Activated CD4-positive, alpha-beta T cell treated with anti-CD3 and anti-CD28 coated beads, Interleukin-10, Interleukin-2, amounts not matched to agents 100 ng/mL and 50 ng/mL, durations not matched to agents 16 hours and 8 hours (primary cell): ENCODE measurements at places on chromosomes 16 and 17.

DNA sequence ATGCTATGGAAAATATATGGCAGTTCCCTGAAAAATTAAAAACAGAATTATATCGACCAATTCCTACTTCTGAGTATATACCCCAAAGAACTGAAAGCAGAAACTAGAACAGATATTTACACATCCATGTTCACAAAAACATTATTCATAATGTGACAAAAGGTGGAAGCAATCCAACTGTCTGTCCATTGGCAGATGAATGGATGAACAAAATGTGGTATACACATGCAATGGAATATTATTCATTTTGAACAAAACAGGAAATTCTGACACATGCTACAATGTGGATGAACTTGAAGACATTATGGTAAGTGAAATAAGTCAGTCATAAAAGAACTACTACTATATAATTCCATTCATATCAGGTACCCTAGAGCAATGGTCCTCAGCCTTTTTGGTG is 263.5 kb upstream of the AXIN2 start:
- DNase-seq, result no peak

DNA sequence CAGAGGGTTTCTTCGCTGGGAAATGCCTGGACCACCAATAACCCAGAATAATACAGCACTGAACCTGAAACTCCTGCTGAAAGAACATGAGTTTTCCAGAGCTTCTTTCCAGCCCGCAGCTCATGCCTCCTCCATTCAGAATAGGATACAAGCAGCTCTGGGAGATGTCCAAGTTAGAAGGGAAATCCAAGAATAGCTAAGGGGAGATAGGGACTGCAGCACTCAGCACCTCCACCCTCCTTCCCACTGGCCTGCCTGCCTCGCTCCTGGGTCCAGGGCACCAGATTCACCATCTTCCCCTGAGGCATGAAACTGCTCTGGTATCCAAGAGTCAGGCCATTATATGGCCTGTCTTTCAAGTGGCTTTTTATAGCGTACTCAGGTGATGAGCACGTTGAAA is 4.1 kb downstream of the KRT31 start:
- no peak for DNase-seq

DNA sequence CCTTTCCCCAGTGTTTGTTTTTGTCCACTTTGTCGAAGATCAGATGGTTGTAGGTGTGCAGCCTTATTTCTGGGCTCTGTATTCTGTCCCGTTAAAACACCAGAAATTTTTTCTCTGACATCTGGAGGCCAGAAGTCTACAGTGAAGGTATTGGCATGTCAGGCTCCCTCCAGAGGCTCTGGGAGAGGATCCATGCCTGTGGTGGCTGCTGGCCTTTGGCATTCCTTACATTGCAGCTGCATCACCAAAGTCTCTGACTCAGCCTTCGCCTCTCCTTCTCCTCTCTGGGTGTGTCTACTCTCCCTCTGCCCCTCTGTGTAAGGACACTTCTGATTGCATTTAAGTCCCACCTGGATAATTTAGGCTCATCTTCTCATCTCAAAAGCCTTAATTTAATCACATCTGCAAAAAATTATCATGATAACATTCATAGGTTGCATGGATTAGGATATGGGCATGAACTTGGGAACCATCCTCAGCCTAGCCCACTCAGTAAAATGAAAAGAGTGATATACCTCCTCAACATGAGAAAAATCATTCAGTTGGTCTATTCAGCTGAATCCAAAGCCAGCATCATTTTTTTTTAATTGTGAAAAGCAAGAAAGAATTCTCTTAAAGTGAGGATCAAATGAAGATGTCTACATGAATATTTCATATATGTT is 78.0 kb downstream of the MAP2K6 start:
- DNase-seq, result no peak

DNA sequence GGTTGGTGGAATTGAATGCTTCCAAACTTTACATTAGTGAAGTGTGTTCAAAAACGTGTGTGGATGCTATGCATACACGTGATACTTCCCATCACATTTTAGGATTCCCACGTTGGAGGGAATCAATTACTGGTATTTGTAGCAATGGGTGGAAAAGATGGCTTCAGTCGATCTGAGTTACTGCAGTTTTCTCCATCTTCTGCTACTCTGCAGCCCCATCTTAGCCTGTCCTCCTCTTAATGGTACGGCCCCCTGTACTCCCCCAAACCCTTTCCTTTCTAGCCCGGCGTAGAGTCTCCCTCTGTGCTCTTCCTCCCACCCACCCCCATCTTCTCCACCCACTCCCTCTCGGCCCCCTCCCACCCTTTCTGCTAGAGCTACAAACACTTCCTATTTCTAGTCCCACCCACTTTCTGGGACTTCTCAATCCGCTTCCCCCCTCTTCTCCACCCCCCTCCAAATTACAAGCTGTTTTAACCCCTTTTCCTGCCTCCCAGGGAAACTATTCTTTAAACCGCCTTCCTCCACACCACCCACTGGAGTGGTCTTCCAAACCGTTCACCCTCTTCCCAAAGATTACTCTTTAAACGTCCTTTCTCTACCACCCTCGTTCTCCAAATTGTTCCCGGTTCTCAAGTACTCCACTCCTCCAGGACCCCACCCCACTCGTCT is 1.1 kb downstream of the CHTF8 start:
- DNase-seq, result no peak
